ENCODE measurements at places on chromosomes 16 and 17.

DNA sequence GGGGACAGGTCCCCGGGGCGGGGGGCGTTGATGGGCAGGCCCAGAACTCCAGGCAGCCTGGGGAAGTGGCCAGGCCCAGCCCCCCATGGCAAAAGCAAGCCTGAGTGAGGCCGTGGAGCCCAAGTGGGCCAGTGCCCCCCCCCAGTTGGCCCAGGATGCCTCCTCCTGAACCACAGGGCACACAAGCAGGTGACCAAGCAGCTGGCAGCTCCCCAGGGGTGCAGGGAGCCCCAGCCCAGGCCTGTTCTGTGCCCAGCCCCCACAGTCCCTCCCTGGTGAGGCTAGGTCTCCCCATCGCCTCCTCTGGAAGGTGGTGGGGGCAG lies 38.2 kb upstream of the PVALEF start:
- DNase-seq = no peak

- no peak for DNase-seq
Measured at GRCh38 chr17:36824678-36825101, 112.6 kb upstream of the LHX1 start.

GRCh38 chr17:57707892-57708291 lies 37.2 kb downstream of the CCDC182 start:
- DNase-seq = no peak

- DNase-seq = no peak
Measured at GRCh38 chr16:89014403-89015230, 37.6 kb upstream of the CBFA2T3 start.

- no peak for DNase-seq
Measured at GRCh38 chr17:52158450-52159042, at the start of gene CA10. Gene CA10, minus strand, starts transcription at chr17:52158714.

DNA sequence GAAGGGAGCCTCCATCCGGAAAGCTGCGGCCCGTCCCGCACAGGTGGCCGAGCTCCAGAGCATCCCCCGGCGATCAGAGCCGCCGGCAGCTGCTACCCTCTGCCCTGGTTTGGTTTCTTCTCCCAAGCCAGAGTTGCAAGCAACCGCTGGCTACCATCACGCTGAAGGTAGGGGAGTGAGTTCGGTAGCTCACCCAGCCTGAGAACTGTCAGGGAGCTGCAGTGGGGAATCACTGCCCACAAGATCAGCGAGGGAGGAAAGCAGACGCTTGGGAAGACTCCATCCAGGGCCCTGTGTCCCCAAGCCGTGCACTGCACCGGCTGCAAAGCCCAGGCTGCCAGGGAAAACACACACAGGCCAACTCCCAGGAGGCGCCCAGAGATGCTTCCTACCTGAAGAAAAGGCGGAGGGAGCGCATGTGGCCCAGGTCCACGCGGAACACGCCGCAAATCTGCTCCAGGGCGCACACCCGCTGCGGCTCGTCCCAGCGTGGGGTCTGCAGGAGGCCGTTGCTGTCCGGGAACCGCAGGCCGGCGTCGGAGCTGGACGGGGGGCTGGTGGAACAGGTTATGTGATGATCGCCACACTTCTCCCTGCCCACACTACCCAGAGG lies 83.3 kb downstream of the TBC1D16 start:
- no peak for DNase-seq

DNA sequence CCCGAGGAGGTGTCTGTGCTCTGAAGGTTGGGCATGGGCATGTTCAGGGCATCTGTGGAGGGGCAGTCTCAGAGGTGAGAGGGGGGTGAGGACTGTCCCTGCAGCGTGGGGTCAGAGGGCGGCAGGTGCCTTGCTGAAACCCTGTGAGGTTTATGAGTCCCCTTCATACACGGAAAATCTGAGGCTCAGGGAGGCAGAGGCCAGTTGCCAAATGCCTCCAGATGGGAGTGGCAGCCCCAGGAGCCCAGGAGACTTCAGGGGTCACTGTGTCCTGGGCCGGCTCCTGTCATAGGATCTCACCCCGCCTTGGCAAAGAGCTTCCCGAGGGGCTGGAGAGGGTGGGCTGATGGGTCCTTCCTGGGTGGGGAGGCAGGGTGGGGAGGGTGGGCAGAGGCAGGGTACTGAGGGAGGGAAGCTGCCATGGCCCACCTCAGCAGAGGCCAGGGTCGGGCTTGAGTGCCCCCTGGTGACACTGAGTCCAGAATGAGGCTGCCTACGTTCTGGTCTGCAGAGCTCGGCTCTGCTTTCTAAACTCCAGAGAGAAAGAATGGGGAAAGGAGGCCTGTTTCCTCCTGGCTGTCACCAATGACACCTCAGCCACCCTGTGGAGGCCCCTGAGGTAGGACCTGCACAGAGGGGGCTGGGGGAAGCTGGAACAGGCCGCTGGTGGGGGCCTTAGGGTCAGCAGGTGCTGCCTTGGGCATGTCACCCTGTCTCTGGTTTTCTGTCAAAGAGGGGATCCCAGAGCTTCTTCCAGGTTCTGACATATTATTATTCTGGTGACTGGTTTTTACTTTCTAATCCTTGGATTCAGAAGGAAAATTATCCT lies 1.1 kb downstream of the LGALS9 start:
- DNase-seq = no peak

- peak; percentile 67 for DNase-seq
Measured at GRCh38 chr16:50266337-50267091, at the start of gene ADCY7. Gene ADCY7, plus strand, starts transcription at chr16:50266551. Its CDS starts 21,629 bp downstream, at chr16:50288180.

GRCh38 chr17:55818451-55819375 lies 67.9 kb downstream of the PCTP start:
- no peak for DNase-seq

DNA sequence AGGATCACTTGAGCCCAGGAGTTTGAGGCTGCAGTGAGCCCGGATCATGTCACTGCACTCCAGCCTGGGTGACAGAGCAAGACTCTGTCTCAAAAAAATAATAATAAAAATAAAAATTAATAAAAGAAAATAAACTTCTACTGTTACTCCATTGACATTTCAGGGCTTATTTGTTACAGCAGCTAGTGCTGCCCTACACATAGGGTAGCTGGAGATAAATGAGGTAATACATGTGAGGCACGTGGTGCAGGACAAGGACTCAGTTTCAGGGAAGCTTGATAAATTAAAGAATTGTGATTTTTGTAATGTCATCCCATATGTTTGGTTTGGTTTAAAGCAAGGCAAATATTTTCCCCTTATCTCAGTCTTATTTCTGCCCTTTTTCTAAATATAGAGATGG lies 80.3 kb downstream of the GSG1L start:
- DNase-seq = no peak

- no peak for DNase-seq
Measured at GRCh38 chr17:78997231-78997741, 12.3 kb downstream of the CANT1 start.

GRCh38 chr17:74217037-74217730 lies 3.8 kb downstream of the TTYH2 start:
- no peak for DNase-seq

- DNase-seq = no peak
Measured at GRCh38 chr16:24988593-24989338, 26.4 kb downstream of the ARHGAP17 start.

DNA sequence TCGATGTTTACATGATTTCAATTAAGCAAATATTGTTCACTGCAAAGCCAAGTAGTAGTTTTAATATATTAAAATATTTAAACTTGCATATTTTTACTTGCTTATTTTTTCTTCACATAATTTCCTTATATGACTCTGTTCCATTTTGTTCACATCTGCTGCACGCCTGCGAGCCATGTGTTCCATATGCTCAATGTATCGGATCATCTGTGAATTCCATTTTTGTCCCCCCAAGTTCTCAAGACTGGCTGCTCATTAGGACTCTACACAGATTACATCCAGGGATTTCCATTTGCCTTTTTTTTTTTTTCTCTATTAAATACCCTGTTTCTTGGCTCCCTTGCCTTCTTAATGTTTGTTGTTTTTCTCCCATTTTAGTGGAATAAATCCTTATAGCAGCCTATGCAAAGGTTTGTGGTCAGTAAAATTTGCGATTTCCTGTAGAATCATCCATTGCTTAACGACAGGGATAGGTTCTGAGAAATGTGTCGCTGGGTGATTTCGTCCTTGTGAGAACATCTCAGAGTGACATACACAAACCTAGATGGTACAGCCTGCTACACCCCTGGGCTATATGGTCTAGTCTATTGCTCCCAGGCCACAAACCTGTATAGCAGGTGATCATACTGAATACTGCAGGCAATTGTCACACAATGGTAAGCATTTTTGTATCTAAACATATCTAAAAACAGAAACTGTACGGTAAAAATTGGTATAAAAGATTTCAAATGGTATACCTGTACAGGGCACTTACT lies 30.2 kb upstream of the TEKT3 start:
- DNase-seq = no peak

DNA sequence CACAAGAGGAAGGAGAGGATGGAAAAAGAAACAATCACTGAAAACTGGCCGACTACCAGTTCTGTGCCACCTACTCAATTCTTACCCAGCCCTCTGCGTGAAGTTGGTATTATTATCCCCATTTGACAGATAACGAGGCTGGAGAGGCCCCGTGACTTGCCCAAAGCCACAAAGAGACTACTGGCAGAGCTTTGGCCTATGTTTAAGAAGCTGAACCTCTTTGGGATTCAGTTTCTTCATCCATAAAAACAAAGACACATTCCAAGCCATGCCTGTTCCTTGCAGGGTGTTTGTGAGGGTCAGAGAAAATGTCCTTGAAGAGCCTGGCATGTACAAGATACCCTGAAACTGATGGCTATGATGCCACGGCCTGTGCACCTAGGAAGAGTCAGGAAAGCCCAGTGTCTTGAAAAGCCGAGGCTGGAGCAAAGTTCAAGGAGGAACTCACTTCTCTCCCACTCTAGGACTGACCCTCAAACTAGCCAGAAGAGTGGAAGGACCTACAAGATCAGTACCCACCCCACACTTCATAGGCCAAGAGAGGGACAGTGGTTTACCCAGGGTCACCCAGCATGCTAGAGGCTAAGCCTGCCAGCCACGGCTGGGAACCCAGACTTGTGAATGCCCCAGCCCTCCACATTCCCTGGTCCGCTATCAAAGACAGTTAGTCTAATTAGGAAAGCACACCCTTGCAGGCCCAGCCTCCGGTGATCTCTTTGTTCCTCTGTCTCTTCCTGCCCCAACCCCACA lies 1.6 kb upstream of the ACSF2 start:
- DNase-seq = no peak

GRCh38 chr17:1628856-1629503 lies 346 bp upstream of the SLC43A2 start:
- peak; percentile 78 for DNase-seq

GRCh38 chr16:80594756-80595155 lies 54.0 kb downstream of the DYNLRB2 start:
- DNase-seq = no peak

GRCh38 chr16:75127713-75128415 lies 11.3 kb upstream of the LDHD start:
- no peak for DNase-seq

- no peak for DNase-seq
Measured at GRCh38 chr17:7249830-7250229, 1.7 kb downstream of the CTDNEP1 start.

- no peak for DNase-seq
Measured at GRCh38 chr16:18834864-18835263, 33.5 kb upstream of the ARL6IP1 start.

DNA sequence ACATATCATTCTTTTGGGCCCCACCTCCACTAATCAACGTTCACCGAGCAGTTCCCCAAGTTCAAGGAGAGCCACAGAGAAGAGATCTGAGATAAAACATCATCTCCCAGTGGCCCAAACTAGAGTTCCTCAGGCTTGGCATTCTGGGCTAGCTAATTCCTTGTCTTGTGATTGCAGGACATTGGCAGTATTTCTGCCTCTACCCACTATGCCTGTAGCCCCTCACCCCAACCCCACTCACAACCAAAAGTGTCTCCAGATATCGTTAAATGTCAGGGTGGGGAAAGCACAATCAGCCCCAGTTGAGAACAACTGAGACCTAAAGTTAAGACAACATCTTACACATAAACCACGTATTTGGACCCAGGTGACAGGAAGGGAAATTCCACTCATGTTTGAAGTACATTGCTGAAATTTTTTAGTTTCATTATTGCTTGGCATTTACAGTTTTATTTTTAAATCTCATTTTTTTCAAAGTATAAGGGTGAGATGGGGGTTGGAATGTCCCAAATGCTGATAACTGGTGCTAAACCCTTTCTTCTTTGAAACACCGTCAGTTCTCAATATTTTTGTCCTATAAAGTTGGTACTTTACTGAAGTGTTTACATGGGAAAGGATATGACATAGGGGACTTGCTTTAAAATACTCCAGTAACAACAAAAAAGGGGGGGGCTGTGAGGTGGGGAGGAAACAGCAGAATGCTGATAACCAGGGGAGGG lies 13.6 kb downstream of the ZC3H7A start:
- DNase-seq = no peak

DNA sequence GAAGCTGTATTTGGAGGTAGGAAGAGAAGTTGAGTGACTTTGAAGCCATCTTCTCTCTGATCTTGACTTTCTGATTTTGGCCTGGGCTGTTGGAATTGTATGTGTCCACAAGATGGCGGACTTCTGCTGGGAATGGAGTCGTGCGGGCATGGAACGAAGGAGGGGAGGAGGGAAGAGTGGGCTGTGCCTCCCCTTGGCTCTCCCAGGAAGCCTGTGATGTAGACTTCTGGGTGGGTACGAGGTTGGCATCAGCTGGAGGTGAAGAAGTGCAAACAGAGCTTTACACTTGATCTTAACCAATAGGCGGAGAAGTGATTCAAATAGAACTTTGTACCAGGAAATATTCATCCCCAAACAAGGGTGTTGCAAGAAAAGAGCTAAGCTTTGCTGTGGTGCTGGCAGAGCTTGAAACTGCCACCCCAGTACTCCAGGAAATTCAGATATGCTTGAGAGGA lies 7.4 kb upstream of the TMEM220 start:
- DNase-seq = no peak

GRCh38 chr16:77896415-77897128 lies 108.2 kb downstream of the VAT1L start:
- DNase-seq = no peak

DNA sequence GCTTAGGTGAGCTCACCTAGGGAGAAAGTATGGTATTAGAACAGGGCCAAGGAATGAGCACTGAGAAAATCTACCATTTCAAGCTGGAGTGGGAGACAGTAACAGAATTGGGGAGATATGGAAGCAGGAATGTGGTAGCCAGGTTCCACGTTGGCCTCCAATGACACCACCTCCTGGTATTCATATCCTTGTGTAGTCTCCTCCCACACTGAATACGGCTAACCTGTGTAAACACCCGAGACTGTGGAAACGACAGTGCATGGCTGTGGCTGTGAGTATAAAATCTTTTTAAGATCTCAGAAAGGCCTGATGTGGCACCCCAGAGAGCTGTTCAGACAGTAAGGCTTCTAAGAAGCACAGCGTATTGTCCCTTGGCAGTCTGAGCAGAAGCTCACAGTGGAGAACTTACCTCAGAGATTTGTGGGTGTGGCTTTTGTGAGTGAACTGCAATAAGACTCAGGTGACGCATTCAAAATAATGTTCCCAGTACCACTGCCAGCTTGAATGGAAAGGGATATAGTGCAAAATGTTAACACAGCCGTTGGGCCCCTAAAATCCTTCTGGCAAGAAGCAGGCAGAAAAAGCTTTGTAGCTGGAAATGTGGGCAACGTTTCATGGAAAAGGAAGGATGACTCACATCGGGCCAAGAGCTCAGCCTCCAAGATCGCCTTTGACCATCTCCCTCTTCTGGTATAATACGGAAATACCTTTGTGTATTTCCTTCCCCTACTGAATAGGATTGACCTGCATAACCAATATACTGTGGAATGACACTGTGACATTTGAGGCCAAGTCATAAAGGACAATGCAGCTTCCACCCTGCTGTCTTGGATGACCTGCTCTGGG lies 14.4 kb downstream of the SDR42E1 start:
- DNase-seq = no peak

Data from stimulated activated CD4-positive, alpha-beta T cell treated with anti-CD3 and anti-CD28 coated beads, TNF-alpha, amount 100 ng/mL, for 4 hours (primary cell).